ENCODE measurements at places on chromosomes 7 and 10. TPM values are rescaled to one million over a fixed set of nuclear protein-coding genes. Genes with fewer than 3 reads are reported as not detected.

- no peak for DNase-seq
Observed at GRCh38 chr10:78875932-78876331, 192.8 kb upstream of the ZMIZ1 start.

DNA sequence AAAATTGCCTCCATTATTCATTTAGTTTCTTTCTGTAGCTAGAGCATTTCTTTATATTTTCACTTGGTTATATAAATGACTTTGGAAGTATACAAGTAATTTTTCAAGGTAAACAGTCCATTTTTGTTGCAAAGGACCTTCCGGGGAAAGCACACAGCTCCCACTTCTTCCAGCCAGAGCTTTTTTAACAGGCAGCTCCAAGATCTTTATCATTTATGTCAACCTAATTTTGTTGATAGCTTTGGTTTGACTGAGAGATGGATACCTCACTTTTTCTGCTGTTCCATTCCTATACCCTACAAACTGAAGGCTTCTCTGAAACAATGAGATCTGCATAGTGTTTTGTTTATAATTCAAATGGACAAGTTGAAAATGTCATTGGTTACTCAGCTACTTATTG is 49.3 kb upstream of the RAB11FIP2 start:
- no peak for DNase-seq

- DNase-seq, result peak; percentile 80
Observed at GRCh38 chr10:21495752-21496342, 29.6 kb downstream of the SKIDA1 start.

The PDSS1 gene
- total RNA-seq, result 20.2 TPM

DNA sequence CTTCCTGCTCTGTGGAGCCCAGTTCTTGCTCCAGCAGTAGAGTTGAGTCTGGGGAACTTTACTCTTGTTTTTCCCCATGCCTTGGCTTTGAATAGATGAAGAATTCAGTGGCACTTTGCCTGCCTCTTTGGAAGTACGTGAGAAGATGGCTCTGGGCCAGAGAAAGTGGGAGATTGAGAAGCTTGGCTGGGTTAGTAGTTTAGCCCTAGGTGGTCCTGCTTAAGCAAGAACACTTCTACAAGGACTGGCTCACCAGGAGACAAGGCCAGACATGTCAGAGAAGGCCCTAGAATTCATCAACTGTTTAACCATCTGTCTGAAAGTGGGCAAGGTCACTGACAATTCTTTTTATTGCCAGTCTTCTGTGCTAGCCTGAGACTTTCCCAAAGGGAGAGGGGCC is 410.3 kb downstream of the TYW1 start:
- DNase-seq, result no peak

The BLVRA gene
- 145 TPM for total RNA-seq

The ACBD7 gene
- 13.1 TPM for total RNA-seq

DNA sequence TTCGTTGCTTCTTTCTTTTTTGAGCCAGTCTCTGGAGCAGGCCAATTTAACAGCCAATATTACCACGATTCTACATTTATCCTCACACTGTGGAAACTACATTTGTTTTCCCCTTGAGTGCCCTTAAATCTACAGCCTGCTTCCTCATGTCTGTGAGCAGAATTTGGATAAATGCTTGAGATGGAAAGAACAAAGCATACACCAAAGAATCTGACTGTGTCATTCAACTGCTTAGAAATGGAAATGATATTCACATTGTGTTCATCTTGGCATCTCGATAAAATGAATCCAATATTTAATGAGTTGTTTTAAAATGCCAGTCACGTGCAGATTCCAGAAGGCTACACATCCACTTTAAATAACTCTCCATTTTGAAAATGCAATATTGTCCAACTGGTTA is 41.0 kb upstream of the GSDME start:
- no peak for DNase-seq

DNA sequence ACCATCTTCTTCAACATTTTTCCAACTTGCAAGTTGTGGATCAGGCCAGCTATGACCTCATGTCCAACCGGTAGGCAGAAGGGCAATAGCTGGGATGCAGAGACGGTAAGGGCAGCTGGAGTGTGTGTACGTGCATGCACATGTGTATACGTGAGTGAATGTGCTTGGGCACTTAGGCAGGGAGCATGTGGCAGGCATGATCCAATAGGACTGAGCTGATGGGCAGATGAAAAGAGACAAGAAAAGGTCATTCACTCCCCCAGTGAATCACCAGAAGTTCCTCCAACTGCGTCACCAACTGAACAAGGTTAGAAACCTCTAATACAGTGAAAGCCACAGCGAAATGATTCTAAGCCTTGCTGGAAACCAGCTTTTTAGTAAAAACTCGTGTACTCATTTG is 176.1 kb downstream of the FGFR2 start:
- DNase-seq, result no peak

- DNase-seq, result no peak
Observed at GRCh38 chr10:70785190-70785589, at the start of gene TBATA. TSS of gene TBATA (minus strand) at chr10:70785377. CDS start at chr10:70783379, 1,998 bp downstream.

The CCDC7 gene
- 1.0 TPM for total RNA-seq

The WNT8B gene
- total RNA-seq, result 0.44 TPM

DNA sequence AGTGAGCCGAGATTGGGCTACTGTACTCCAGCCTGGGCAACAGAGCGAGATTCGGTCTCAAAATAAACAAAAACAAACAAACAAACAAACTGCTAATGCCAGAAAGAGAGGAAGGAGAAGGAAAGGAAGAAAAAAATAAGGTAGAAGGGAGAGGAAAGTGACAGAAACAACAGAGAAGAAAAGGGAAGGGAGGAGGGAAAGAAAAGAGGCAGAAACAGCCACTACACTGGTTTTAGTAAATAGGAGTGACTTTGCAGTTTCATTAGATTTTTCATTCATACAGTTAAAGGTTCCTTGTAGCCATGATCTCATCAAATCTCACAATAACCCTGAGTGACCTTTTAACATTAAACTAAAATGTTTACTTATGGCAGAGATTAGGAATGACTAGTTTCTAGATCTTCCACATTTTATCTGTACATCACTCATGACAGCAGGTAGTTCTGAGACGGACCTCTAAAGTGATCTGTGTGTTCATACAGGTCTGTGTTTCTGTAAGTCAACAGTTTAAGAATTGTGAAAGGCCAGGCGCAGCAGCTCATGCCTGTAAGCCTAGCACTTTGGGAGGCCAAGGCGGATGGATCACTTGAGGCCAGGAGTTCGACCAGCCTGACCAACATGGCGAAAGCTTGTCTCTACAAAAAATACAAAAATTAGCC is 191.3 kb upstream of the KLF14 start:
- no peak for DNase-seq

- no peak for DNase-seq
Observed at GRCh38 chr7:69935107-69935506, 336.8 kb downstream of the AUTS2 start.

- no peak for DNase-seq
Observed at GRCh38 chr7:34136698-34137097, 231.4 kb downstream of the BMPER start.

DNA sequence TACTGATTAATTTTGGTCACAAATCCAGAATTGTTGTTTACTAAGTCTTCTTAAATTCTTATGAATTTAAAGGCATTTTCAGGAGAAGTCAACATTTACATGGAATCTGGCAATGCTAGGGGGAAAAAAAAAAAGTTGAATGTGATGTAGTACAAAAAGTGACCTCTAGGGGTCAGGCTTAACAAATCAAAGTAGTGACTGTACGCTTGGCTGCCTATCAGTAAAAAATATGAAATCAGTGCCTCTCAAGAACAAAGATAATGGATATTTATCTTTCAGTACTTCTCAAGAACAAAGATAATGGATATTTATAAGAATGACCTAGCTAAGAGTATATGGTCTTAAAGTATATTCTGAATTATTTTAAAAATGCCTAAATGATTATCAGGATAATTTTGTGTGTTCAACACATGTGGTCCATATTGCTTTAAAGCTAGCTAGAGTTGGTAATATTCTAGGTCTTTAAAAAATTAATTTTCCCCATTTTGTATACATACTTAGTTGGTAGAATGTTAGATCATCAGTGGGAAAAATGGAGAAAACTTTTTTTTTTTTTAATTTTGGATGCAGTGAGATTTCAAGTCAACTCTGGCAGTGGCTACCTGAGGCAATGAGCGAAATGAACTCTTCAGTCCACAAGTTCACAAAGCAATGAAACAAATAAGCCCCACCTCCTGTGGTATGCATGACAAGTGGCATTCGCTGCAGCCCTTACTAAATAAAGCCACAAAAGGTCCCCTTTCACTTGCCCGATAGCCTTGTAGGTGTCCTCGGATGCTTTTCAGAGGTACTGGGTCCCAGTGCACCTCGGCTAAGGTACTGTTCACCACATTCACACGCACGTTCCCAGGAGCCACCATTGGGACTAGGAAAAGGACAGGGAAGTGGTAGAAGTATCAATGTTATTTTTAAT is 51.2 kb upstream of the LAMB4 start:
- peak; percentile 79 for DNase-seq

- no peak for DNase-seq
Observed at GRCh38 chr10:125815764-125816163, 7.3 kb downstream of the UROS start.

DNA sequence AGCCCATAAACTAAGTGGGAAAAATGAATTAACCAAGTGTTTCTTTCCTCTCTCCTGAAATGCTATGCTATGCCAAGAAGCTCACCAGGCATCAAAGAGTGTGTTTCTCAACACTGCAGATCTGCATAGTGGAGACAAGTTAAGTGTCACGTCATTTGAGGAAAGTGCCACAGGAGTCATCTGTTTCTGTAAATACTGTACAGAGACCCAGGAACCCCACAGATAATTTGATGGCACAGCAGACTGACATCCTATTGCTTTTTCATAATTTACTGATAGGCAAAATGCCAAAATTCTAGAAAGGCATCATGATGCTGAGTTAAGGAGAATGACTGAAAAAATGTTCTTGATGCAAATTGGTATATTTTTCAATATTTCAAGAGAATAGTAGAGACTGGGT is 124.3 kb downstream of the NRCAM start:
- DNase-seq, result no peak

DNA sequence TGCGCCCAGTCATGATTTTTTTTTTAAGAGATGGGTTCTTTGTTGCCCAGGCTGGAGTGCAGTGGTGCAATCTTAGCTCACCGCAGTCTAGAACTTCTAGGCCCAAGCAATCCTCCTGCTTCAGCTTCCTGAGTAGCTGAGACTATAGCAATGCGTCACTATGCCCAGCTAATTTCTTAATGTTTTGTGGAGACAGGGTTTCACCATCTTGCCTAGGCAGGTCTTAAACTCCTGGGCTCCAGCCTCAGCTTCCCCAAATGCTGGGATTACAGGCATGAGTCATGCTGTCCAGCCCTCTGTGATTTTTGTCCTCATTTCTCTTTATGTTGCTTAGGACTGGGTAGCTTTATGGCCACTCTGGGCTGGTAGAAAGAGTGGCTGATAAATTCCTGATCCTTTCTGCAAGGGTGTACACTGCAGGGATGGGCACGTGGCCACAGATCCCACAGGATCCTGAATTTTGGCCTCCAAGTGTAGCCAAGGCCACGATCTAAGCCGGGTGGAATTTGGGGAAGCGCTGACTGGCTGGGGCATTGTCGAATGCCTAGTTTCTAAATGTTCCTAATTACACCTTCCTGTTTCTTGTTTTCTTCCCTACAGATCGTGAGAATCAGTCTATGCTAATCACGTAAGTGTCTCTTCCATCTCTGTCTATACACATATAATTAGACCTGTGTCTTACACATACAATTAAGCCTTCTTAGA is 24.1 kb upstream of the MYH16 start:
- DNase-seq, result no peak

The NODAL gene
- total RNA-seq, result not detected

DNA sequence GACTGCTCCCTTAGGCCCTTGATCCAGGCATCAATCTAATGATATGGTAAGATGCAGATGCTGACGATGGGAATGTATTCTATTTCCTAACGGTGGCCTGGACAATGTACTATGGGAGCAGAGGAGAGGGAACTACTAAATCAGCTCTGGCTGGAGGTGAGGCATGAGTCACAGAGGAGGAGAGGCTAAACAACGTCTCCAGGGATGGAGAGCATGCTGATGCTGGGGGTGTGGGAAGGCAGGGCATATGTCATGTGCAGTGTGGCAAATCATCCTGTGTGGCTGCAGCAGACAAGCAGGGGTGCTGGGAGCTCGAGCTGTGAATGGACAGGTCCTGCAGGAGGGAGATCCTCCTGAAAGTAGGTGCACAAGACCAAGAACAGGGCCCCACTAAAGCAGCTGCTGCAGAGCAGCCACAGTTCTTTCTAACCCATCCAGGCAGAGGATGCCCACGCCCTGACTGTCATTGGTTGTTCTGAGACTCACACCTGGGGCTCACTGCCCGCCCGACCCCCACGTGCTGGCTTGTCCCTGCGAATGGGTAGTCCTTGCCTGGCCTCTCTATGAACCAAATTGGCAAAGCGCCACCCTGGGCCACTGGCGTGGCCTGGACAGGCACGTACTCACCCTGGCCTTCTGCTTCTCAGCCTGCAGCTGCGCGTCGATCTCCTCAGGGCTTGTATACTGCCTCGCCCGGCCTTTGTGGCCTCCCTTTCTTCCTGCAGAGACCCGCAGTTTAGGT is 4.0 kb downstream of the PDAP1 start:
- DNase-seq, result no peak

The ZNF467 gene
- total RNA-seq, result 9.8 TPM

GRCh38 chr10:75838486-75838885 is 407.1 kb downstream of the LRMDA start:
- no peak for DNase-seq

GRCh38 chr7:149741629-149742028 is 31.8 kb downstream of the ZNF467 start:
- peak; percentile 66 for DNase-seq

The TET1 gene
- 3.1 TPM for total RNA-seq

GRCh38 chr10:80394358-80394916 is 13.9 kb upstream of the PRXL2A start:
- DNase-seq, result no peak

DNA sequence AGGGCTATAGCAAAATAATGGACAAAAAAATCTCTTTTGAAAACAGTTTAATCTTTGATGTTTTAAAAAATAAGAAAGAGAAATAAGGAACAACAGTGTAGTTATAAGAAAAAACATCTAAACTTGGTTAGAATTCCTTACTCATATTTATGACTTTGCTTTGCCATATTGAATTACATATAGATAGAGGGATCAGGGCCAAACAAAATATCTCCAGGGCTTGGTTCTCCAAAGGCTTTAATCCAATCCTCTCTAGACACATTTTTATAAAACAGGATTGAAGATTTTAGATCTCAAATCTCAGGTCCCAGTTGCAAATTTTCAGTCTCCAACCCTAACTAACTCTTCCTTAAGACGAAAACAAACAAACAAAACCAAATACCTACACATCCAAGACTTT is 72.6 kb upstream of the RHOBTB1 start:
- DNase-seq, result no peak

The PSMG3 gene
- 97.4 TPM for total RNA-seq

The TMEM270 gene
- not detected for total RNA-seq

The THSD7A gene
- total RNA-seq, result not detected

The SFRP4 gene
- total RNA-seq, result not detected

DNA sequence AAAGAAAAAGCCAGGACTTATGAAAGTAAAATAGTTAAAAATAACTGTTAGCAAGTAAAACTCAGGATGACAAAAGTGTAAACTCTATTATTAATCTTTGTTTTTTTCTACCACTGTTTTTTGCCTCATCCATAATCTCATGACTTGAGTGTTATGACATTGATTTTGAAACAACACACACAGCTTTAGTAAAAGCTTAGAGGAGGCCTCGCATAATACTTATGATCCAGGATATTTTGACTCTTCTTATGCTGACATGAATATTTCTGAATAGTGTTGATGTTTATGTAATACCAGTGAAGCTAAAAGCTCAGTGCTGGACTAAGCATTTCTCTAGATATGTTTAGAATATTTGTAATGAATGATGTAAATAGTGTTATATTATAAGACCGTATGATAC is 10.5 kb downstream of the KAT6B start:
- no peak for DNase-seq

- DNase-seq, result peak; percentile 96
Observed at GRCh38 chr7:2195400-2196246, 37.1 kb downstream of the MAD1L1 start.

The TDRD1 gene
- total RNA-seq, result not detected
